ENCODE measurements at places on chromosomes 16 and 17.

- DNase-seq = no peak
Observed at GRCh38 chr17:44777394-44778348, 18.9 kb downstream of the ADAM11 start.

DNA sequence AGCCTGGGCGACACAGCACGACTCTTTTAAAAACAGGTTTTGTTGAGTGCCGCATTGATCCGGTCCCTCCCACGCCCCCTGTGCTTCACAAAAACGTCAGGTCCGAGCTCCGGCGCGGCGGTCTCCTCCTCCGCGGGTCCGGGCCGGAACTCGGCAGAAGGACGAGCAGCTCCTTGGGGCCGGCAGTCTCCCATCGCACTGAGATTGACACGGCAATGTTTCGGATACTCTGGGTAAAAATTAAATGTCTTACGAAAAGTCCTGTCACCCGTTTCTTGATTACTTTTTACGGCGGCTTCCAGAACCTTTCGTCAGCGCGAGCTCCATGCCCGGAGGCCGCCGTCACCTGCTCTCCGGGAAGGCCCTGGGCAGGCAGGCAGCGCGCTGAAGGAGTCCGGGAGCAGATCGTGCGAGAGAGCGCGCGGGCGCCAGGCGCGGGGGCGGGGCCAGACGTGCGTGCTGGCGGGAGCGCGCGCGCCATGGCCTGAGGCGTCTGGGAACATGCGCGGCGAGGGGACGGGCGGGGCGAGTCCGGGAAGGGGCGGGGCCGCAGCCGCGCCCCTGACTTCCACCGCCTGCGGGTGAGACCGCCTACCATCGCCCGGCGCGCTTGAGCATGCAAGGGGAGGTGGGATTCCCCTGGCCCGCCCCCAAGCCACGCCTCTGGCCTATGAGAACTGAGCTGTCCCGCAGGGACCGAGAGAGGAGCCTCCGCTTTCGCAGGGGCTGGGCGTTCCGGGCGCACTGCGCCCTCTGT is 11.7 kb upstream of the SRL start:
- DNase-seq = peak; percentile 100

- DNase-seq = peak; percentile 94
Observed at GRCh38 chr17:1714980-1715802, 5.0 kb upstream of the TLCD2 start.

GRCh38 chr16:57643147-57643874 is 14.9 kb downstream of the ADGRG1 start:
- DNase-seq = no peak

DNA sequence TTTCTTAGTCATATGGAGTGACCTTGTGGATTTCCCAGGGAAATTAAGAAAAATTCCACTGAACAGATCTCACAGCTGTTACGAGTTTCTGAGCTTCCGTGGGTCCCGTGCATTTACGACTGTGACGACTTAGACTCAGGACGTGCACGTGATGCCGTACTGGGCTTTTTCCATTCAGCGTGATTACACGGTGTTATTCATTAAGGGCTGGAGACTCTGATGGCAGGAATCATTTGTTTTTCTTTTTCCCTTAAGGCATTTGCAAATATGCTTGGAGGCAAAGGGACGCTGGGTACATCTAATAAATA is 57.2 kb downstream of the TBC1D16 start:
- DNase-seq = no peak

GRCh38 chr16:3188925-3189825 is 1.2 kb downstream of the OR1F1 start:
- DNase-seq = no peak

DNA sequence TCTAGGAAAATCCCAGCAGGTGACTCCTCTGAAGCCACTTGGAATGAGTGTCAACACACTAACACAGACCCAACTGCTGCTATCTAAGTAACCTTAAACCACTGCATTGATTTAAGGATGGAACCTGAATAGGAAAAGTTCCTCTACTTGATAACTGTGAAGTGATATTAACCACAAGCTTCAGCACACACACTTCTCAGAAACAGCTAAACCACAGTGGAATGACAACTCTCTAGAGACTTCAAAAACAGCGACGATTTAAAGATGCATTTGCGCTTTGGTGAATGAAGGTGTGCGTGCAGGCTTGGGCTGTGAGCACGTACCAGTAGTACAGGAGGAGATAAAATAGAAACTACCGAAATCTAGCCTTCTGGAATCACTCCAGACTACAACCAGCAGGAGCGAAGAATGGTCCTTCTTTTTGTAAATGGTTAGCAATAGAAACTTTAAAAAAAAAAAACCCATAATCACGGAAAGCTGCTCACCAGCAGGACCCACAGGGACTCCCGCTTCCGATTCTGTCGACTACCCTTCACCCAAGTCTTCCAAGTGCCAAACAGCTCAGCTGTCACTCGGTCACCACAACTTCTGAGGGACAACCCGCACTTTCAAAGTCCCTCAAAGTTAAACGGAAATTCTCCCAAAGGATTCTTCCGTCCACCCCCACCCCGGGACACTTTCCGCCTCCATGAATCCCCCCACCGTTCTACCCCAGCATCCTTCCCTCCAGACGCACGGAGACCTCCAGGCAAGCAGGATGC is 137.7 kb upstream of the CORO6 start:
- DNase-seq = no peak

All from left ventricle myocardium superior (tissue), 1 donor.